ENCODE measurements at places on chromosomes 1 and 21.
A peak's percentile ranks its signal among the peaks of the same experiment; 100 is the strongest.

DNA sequence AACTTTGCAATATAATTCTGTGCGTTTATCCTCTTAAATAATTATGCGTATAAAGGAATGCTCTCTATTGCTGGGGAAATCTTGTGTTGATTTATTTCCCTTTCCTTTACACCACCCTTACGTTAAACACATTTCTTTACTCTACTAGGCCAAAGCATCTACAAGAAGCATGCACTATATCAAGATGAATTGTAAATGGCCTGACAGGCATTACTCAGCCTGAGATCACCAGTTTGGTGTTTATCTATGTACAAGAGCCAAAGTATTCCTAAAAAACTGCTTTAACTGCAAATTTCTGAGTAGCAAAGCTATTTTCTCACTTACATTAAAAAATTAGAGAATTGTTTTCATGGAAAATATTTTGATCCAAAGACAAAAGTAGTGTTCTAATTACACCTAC is 114.8 kb downstream of the TYW3 start:
- no peak for DNase-seq

- DNase-seq, result no peak
Measured at GRCh38 chr1:39425151-39425550, 66.3 kb upstream of the BMP8A start.

- no peak for DNase-seq
Measured at GRCh38 chr1:113057006-113057405, 16.0 kb upstream of the LRIG2 start.

DNA sequence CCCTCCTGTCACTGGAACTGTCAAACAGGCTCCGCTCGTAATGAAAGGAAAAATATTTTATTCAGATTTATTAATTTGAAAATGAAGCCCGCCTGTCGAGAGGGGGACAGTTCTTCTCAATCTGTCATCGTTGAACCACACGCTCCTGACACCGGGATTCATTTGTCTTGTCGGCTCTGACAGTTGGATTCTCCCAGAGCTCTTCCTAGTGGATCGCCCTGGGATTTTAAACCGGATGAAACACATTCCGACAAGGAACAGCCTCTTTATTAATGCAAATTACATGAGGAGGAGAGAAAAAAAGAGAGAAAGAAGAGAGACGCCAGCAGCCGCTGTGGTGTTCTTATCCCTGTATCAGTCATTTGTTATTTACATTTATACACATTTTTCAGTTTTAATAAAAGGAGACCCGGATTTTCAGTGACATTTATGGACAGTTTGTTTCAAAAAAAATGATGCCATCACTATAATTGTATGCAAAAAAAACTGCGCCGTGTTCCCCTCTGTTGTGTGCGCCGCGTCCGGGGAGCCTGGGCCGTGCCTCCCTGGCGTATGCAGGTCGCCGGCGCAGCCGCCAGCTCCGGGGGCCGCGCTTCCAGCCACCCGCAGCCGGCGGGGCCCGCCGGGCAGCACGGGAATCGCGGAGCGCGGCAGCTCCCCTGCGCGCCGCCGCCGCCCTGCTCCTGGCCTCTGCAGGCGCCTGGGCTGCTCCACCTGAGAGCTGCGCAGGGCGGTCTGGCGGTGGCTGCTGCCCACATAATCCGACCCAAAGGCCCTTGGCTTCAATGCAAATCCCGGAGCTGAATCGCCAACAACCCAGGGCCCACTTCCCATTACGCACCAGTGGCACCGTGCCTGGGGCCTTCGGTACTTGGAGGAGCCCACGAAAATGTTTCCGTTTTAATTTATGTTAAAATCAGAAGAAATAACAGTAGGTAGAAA is 237.9 kb upstream of the PBX1 start:
- no peak for DNase-seq

DNA sequence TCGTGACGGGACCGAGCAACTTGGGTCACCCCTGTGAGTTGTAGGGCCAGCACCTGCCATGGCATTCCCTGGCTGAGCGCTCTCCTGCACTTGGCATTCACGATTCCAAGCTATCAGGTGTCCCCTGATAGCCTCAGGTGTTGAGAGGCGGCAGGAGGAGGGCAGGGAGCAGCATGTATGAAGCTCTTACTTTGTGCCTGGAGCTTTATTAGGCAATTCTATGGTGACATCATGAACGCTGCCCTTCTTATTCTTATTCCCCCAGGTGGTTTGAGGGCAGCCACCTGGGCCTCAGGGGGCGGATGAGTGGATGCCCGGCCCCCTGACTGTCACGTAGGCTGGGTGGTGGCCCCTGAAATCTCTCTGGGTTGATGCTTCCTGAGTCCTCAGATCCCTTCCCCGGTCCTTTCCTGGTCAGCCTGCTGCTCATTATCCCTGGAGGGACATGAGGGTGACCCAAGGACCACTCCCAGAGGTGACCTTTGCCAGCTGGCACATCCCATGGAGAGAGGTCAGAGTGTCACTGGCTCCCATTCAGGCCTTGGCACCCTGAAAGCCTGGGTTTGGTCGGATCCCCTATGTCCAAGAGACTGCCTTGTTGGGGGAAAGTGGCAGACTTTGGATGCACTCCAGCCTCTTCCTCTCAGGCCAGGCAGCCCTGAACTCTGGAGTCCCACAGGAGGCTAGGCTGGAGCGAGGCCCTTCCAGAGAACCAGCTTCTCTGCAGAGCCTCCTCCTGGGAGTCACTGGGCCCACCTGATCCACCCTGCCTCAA is 51.9 kb downstream of the SPSB1 start:
- no peak for DNase-seq

DNA sequence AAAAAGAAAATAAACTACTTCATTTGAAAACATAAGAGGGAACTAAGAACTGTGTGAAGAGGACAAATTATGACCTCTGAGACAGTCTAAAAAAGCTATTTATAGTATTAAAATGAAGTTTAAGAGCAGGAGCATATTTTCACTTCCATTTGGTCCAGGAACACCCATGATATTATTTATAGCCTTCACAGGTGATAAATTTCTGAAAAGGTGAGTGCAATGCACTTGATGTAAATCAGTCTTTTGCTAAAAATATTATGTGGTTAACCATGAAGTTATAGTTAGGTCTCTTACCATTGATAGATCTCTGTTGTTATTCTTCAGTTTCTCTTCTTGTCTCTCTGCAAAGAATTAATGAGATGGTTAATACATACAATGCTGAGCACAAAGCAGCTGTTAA is 14.7 kb downstream of the TMCO1 start:
- no peak for DNase-seq

GRCh38 chr1:113021430-113022085 is 51.4 kb upstream of the LRIG2 start:
- no peak for DNase-seq

DNA sequence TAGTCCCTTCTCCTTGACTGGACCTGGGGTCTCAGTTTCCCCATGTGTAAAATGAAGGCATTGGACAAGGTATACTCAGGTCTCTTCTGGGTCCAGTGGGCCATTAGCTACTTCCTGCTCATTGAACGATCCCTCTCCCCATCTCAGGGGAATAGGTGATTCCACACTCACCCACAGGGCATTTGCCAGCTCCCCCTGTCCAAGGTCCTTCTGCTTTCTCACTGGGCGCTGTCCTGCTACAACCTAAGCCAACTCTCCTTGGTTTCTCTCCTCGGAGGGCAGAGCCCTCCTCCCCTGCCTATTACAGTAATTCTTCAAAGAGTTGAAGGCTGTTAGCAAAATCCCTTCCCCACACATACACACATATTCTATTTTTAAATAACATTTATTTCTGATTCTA is 16.6 kb downstream of the DISP3 start:
- no peak for DNase-seq

- peak; percentile 39 for DNase-seq
Measured at GRCh38 chr21:43975469-43976098, 36.5 kb upstream of the TRAPPC10 start.

GRCh38 chr1:169110236-169110635 is 3.7 kb downstream of the ATP1B1 start:
- DNase-seq, result no peak

- DNase-seq, result no peak
Measured at GRCh38 chr1:51615780-51616291, 1.1 kb upstream of the OSBPL9 start.

- DNase-seq, result no peak
Measured at GRCh38 chr1:8905582-8906191, 27.2 kb upstream of the ENO1 start.

- no peak for DNase-seq
Measured at GRCh38 chr1:108678706-108679105, 13.4 kb upstream of the PRPF38B start.

DNA sequence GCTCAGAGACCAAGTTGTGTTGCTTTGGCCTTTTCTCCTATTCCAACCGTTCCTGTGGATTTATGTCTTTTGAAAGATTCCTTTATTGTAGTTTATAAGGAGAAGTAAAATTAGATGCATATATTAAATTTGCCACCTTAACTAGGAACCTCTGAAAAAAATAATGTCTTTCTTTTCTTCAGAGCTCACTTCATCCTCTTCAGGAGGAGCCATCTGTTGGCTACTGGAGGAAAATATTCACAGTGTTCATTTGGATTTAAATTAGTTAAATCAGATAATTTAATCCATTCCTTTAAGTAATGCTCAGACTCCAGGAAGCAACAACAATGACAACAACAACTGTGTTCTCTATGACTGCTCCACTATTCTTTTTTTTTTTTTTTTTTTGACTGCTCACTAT is 164.0 kb downstream of the FASLG start:
- no peak for DNase-seq

- DNase-seq, result no peak
Measured at GRCh38 chr1:209611771-209612570, 28.5 kb downstream of the CAMK1G start.

- no peak for DNase-seq
Measured at GRCh38 chr21:35450830-35451229, 401.7 kb upstream of the RUNX1 start.

DNA sequence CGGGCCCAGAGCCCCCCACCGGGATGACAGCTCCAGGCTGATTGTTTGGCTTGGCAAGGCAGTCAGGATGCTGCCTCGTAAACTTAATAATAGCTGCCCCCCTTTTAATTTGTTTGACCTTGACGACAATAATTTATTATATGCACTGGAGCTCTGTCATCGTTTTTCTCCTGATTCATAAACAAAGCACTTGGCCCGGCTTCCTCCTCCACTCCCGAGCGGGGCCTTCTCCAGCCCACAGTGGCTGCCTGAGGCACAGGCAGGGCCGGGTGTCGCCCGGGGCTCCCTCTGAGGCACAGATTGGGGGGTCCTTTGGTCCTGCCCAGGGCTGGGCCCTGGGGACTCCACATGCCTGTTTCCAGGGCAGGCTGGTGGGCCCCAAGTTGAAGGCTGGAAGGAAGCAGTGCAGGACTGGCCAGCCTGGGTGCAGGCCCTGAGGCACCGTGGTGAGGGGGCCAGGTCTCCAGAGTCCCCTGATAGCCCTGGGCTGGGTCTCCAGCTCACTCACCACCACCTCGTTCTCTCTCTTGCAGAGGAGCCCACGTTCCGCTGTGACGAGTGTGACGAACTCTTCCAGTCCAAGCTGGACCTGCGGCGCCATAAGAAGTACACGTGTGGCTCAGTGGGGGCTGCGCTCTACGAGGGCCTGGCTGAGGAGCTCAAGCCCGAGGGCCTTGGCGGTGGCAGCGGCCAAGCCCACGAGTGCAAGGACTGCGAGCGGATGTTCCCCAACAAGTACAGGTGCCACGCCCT is 52.0 kb upstream of the ARHGEF16 start:
- no peak for DNase-seq

DNA sequence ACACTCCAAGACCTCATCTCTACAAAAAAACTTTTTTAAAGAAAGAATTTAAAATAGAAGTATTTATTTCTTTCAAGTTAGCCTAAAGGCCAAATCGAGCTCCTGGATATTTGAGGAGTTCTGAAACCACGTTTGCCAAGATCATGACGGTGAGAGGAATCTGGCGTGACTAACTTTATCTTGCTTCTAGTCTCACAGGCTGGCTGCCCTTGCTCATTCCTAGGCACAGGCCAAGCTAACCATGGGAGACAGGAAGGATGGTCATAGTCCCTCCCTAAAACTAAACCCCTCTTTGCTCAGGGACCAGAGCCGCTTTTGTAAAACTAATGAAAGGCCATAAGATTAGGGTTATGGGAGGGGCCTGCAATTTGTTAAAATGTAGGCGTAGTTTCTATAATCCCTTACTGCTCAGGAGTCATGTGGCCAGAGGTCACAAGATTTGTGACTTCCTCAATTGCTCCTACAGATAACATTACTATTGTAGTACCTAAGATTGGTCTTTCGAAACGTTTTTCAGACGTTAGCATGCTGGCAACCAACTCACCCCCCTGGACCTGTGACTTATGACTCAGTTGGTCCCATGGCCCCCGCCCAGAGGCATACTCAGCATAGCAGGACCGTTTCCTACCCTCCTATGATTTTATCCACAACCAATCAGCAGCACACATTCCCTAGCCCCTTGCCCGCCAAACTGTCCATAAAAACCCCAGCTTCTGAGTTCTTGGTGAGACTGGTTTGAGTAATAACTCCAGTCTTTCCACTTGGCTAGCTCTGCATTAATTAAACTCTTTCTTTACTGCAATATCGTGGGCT is 425.0 kb downstream of the SMYD3 start:
- DNase-seq, result no peak

GRCh38 chr21:10430005-10430404 is 91.4 kb upstream of the TPTE start:
- no peak for DNase-seq

- DNase-seq, result no peak
Measured at GRCh38 chr1:95094923-95095322, 22.2 kb upstream of the ALG14 start.

DNA sequence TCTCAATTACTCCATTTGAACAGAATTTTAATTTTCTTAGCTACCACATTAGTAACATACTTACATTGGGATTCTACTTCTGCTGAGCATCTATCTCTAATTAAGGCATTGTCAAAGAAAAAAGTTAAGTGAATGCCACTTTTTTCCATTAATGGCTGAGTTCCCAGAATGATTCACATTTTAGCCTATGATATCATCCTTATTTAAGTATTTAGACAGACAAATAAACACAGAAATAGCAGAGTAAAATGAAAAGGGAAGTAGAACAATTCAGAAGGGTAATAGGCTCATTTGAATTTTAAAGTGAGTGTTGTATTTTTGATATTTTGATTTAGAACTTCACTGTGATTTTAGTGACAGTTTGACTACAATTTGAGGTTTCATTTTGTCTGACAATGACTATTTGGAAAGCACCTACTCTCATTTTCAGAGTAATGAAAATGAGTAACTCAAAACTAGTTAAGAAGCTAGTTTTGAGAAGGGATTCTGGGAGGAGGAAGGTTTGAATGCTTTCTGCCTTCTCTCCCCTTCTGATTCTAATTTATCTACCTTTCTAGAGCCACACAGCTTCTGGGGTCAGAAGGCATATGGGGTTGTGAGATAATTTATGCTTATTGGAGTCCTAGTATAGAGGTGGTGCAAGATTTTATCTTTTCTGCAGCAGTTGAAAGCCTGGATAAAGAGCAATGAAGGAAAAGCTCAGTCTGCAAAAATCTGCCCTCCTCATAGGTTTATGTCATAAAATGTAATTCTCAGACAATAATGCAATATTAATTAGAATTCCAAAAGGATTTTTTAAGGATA is 15.5 kb downstream of the LYPLAL1 start:
- DNase-seq, result no peak

DNA sequence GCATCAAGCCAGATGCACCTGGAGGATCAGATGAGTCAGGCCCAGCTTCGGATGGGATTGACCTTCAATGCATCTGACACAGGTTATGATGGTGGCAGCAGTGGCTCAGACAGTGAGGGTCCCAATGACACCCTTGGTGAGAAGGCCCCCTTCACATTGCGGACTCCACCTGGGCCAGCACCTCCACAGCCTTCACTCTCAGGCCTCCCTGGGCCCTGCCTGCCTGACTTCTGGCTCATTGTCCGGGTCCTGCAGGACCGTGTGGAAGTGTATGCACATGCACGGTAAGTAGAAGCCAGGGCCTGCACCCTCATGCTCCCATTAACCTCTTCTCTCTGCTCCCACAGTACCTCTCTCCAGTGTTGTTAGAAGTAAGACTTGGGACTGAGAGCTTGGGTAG is 20.8 kb downstream of the HYI start:
- no peak for DNase-seq

GRCh38 chr1:219045246-219045645 is 128.4 kb upstream of the LYPLAL1 start:
- DNase-seq, result no peak

Measured in Panc1 (cell line).